Endothelial cell (in vitro differentiated cells): ENCODE measurements at places on chromosomes 2 and 18.
A peak's percentile ranks its signal among the peaks of the same experiment; 100 is the strongest.

- no peak for DNase-seq
Measured at GRCh38 chr2:8889978-8890377, 52.6 kb upstream of the KIDINS220 start.

DNA sequence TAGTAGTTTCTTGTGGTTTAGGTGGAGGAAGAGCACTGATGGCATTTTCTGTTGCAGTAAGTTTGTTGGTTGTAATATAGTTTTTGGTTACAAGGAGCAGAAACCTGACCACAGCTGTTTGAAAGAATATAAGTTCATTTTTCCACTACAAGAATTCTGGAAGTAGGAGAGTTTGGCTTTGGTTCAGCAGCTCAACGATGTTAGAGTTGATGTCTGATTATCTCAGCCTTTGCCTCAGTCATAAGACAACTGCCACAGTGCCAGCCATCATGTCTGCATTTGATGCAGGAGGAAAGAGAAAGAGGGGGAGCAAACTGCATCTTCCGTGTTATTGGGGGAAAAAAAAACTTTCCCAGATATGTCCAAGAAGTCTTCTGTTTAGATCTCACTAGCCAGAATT is 119.1 kb downstream of the LYPD1 start:
- no peak for DNase-seq

DNA sequence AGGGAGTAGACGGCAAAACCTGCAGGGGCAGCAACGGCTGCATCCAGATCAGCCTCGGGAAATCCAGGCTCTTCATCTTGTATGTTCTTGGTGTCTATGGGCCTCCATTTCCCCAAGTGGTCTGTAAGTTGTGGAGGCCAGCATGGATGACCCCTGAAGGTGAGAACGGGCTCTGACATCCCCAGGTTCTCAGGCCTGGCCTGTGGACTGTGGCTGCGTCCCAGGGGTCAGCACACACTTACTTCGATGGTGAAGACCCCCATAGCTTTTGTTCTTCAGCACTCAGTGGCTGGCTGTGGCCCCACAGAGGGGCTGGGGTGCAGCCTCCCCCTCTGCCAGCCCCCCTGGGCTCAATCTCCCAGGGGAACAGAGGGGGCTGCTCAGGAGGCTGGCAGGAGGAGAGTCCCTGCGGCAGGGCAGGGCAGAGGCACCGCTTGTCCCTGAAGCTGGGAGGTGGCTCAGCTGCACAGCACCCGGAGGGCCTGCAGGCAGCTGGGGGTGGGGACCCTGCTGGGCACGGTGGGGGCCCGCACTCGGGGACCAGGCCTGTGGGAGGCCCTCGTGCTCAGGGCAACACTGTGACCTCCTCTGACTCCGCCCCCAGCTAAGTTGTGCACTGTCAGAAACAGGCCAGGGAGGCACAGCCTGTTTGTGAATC is 3.8 kb downstream of the SLC66A3 start:
- no peak for DNase-seq

DNA sequence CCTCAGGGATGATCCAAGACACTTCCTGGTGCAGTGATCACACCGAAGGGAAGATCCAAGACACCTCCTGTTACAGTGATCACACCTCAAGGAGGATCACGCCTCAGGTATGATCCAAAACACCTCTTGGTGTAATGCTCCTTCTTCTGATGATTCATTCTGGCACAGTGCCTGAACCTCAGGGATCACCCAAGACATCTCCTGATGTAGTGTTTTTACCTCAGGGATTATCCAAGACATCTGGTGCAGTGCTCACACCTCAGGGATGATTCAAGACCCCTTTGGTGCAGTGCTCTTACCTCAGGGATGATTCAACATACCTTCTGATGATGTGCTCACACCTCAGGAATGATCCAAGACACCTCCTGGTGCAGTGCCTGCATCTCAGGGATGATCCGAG is 124.4 kb downstream of the ASB1 start:
- no peak for DNase-seq

DNA sequence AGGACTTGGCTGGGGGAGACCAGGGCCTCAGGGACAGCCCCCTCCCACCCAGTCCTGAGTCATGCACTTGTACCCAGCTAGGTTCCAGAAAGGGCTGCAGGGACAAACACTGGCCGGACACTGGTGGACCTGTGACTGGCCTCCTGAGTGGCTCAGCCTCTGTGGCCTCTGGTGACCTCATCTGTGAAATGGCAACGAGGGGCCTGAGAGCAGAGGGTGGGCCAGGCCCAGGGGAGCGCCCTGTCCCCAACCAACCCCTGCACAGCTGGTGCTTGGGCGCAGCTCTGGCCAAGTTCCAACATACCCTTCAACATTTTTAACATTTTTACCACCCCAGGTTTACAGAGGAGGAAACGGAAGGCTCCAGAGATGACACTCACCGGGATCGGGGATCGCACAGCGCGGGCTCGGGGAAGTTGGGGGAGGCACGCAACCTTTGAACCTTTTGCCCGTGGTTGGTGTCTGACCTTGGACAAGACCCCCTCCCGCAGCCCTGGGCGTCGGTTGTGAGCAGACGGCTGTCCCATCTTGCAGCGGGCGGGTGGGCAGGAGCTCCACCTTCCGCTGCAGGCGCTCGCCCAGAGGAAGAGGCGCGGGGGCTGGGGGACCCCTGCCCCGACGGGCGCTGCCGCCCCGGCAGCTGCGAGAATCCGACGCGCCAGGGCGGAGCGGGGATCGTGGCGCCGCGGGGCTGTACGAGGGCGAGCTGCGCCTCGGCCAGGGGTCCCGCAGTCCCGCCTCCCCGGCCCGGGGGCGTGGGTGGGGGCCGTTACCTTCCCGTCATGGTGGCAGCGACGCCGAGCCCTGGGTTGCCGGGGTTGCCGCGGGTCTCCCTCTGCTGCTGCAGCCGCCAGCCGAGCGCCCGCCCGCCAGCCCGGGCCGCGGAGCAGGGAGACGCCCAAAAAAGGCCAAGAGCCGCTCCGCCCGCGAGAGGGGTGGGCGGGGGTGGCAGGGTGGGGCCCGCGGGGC is 805 bp downstream of the LIMS2 start:
- DNase-seq = no peak

GRCh38 chr2:128894896-128895295 is 576.2 kb upstream of the HS6ST1 start:
- no peak for DNase-seq

- DNase-seq = no peak
Measured at GRCh38 chr2:100174026-100174431, 31.6 kb upstream of the AFF3 start.

DNA sequence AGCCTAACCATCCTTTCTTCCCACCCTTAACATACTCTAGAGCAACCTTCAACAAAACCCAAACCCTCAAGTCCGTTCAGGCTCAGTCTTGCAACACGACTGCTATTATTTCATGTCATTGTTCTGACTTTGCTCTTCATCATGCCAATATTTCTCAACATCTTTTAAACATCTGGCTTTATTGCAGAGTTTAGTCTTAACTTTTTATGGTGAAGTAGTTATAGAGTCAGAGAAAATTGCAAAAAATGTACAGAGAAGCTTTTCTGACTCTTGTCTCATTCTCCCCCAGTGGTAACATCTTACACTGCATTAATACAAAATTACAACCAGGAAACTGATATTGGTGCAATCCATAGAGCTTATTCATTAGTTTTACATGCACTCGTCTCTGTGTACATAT is 3.9 kb downstream of the MARCO start:
- no peak for DNase-seq

DNA sequence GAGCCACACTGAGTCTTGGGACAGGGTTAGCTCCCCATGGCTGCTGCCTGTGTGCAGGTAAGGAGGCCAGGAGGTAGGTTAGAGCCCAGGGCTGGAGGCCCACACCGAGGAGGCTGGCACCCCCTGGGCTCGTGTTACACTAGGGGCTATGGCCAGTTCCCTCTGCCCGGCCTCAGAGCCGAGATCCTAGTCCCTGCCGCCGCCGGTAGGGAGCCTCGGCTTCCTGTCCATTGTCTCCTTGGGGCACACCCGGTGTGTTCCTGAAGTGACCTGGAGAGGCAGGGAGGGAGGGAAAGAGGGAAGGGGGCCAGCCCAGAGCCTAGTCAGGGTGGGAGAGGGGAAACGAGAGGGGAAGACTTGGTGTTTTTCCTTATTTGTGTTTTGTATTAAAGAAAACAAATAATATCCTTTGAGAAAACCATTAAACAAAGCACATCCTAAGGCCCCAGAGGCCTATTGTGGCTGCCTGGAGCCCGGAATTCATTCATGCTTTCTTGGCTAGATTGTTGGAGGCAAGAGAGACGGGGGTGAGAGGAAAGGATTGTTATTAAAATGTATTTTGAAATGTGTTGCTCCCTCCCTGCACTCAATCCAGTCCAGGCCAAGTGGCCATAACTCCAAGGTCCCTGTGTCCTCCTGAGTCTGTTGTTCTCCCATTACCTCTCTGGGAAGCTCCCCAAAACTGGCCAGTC is 170.7 kb downstream of the CTIF start:
- DNase-seq = peak; percentile 47

GRCh38 chr2:10981941-10982431 is 70.3 kb downstream of the KCNF1 start:
- DNase-seq = no peak

DNA sequence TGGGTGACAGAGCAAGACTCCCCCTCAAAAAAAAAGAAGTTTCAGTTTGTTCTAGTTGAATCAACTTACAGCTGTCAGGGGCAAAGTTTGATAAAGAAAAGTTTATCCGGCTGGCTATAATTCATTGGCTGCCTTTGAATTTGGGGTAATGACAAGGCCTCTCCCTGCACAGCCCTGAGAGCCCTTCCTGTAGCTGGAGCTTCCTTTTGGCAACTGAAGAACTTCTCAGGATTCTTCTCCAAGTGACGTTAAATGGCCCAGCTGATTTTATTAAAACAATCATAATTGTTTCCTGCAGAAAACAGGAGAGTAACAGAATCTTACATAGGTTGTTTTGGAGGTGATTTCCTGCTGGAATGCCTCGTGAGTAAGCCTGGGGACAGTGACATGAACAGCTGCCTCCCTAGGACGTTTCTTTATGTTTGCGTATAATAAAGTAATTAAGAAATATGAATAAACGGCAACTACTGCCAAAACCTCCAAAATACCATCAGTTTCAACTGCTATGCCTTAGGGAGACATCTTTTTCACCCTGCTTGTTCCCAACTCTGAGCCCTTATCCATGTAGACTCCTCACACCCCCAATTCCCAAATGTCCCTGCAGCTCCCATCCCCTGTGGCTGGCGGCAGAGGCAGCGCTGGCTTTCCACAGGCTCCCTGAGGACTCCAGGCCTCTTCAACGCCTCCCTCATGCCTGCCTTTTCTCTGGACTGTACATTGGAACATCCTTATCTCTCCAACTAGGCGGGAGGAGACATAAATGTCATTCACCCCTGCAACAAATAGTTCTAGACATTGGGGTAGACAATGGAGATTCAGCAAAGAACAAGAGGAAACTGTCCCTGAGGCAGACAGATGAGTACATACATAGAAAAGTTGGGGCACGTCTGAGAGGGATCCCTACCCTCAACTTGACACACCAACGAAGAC is 59.2 kb upstream of the FZD7 start:
- DNase-seq = no peak

GRCh38 chr18:27008575-27008974 is 143.1 kb upstream of the AQP4 start:
- DNase-seq = no peak

DNA sequence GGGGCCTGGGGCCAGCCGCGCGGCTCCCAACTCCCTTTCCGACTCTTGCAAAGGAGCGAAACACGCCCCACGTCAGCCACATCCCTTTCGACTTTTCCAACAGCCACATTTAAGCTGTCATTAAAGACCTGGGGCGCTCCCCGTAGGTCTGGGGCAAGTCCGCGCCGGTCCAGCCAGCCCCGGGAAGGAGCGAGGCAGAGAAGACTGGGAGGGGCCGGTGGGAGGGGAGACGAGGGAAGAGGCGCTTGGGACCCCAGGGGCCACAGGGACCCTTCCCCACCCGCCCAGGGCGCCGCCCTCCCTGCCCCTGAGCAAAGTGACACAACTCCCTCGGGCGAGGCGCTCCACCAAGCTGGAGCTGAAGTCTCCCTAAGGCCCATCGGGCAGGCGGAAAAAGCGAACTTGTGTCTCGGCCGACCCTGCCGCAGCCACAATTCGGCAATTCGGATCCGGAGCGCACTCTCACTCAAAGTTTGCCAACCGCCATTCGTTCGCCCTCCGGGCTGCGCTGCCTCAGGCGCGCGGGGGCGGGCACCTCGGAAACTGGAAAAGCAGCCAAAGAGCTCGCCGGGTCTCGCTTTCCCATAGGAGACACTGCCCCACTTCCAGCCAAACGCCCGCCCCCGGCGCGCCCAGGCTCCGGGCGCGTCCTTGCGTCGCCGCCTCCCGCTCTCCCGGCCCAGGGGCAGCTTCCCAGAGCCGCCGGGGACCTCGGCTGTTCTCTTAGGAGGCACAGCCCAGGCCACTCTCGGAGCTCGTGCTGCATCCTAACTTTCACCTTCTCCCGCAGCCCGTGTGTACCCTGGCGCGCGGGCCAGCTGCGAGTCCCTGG is 1.1 kb upstream of the KCTD1 start:
- DNase-seq = peak; percentile 41

DNA sequence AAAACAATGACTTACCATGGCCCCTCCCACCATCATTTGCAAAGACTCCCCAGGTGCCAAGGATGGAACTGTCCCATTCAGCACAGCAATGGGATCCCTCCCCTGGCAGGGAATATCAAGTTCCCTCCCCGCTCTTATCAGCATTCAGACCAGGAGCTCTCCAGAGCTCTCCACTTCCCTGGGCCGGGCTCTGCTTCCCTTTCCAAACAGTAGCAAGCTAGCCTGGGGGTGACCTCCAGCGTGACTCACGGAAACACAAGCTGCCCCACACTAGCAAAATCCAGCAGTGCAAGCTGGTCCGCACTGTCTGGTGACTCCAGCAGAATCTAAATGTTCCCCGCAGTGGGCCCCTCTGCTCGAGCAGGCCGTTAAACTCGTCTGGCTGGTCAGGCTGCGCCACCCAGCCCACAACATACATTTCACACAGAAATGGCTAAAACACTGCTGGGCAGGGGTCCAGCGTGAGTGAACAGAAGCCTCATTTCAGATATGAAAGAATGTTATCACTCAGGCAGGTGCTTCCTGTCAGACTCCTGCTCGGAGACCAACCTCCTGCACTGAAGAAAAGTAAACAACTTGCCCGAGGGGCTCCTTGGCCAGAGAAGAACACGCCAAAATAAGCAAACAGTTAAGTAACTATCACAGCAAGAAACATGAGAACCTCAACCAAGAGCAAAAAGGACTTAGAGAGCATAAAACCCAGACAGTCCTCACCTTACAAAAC is 33.9 kb downstream of the STAT1 start:
- DNase-seq = peak; percentile 65

DNA sequence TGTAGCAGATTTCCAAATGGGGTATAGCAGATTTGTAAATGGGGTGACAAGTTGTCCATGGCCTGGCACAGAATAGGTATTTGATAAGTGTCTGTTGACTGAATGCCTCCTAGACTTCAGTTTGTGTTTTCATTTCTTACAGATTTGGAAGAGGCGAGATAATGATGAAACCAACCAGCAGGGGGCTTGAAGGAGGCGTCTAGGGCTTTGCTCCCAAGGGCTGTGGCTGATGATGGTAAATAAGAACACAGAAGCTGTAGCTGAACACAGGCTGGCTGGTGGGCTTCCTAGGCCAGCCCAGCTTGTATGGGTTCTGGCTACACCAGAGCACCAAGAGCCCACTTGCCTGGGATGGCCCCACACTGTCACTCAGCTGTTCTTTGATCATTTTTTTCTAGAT is 19.4 kb downstream of the SFTPB start:
- peak; percentile 49 for DNase-seq
